ENCODE measurements at places on chromosomes 5 and 9. TPM values are rescaled to one million over a fixed set of nuclear protein-coding genes. Genes with fewer than 3 reads are reported as not detected.
A peak's percentile ranks its signal among the peaks of the same experiment; 100 is the strongest.

CXCL14 gene
- total RNA-seq, result 1.3 TPM

GRCh38 chr5:64125521-64125920 lies 40.1 kb upstream of the RNF180 start:
- no peak for DNase-seq

SLC34A3 gene
- total RNA-seq, result not detected

- DNase-seq, result no peak
Observed at GRCh38 chr5:121378559-121379359, 472.9 kb upstream of the FTMT start.

GRCh38 chr5:32388432-32389129 lies 56.0 kb downstream of the ZFR start:
- peak; percentile 86 for DNase-seq

- no peak for DNase-seq
Observed at GRCh38 chr5:124538191-124538590, 208.2 kb downstream of the ZNF608 start.

- DNase-seq, result no peak
Observed at GRCh38 chr9:102875687-102876086, 119.4 kb upstream of the CYLC2 start.

DNA sequence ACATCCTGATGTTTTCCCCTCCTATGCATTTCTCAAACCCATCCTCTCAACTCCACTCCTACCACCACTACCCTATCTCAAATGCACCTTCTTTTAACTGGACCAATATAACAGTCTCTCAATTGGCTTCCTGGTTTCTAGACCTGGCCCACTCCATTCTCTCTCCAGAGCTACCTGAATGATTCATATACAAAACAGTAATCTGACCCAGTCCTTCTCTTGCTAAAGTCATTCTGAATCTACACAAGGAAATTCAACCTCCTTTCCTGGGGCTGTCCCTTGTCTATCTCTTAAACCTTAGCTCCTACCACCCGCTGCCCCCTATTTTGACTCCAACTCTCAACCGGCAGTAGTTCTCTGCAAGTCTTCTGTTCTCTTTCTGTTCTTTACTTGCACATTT lies 97.2 kb downstream of the PCSK1 start:
- DNase-seq, result peak; percentile 31

GRCh38 chr5:82796643-82797416 lies 280.4 kb downstream of the TMEM167A start:
- DNase-seq, result no peak

DNA sequence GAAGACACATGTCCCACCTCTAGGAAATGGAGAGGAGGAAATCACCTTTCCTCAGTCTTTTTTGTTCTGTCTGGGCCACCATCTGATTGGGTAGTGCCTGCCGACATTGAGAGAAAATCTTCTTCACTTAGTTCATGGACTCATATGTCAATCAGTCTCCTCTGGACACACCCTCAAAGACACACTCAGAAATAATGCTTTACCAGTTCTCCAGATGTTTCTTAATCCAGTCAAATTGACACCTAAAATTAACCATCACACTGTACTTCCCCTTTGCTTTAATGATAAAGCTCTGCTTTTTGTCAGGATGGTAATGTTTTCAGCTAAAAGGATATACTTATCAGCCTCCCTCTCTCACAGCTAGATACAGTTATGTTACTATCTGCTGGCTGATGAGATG lies 267.3 kb downstream of the CD180 start:
- DNase-seq, result no peak

SH3RF2 gene
- not detected for total RNA-seq

GRCh38 chr9:124033348-124033747 lies 21.8 kb downstream of the LHX2 start:
- DNase-seq, result no peak

GRCh38 chr9:122179054-122179689 lies 19.5 kb downstream of the MORN5 start:
- DNase-seq, result no peak

- DNase-seq, result no peak
Observed at GRCh38 chr5:73411936-73412596, 36.5 kb downstream of the FOXD1 start.

TSSK1B gene
- total RNA-seq, result not detected

EPB41L4B gene
- total RNA-seq, result 1.0 TPM

DNA sequence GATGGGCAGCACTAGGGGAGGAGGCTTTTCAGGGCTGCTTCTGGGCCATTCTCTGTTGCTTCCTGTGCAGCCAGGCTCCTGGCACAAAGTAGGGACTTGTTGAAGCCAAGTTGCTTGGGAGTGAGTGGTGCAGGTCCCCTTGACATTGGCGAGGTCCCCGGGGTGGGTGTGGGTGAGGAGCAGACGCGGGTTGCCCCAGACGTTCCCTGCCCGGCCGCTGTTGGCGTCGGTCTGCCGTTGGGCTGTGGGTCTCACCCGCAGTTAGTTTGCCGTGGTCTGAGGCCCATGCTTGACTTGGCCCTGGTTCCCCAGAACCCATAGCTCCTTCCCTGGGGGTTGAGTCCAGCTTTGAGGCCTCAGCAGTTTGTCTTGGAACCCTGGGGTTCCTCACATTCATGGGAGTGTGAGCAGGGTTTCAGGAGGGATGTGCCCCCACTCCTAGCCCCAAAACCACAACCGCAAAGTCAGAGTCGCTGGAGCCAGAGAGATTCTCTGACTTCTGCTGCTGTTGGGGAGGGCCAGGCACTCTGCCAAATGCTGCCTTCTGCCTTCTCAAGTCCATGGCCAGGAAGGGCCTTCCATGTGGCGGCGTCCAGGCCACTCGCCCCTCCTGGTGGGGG lies 77.5 kb downstream of the RXRA start:
- DNase-seq, result peak; percentile 90

- no peak for DNase-seq
Observed at GRCh38 chr9:13107008-13107407, 172.5 kb downstream of the MPDZ start.

DNA sequence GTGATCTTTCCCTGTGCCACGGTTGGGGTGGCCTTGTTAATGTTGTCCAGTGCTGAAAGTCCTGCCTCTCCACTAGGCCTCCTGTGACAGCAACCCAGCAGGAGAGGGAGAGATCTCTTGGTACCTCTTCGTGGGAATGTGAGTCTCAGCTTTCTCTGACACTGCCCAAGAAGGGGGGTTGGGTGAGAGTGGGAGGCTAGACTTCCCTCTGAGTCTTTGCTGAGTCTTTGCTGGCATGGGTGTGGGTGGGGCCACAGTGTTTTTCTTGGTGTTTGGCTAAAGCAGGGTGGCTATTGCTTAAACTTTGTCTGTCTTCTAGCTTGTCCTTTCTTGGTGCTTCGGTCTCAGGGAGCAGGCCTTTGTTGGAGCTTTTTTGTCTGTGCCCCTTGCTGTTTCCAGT lies 145.6 kb downstream of the GNA14 start:
- DNase-seq, result peak; percentile 44

OR5C1 gene
- not detected for total RNA-seq

GRCh38 chr9:125429476-125430160 lies 168.0 kb downstream of the GAPVD1 start:
- DNase-seq, result no peak

DNA sequence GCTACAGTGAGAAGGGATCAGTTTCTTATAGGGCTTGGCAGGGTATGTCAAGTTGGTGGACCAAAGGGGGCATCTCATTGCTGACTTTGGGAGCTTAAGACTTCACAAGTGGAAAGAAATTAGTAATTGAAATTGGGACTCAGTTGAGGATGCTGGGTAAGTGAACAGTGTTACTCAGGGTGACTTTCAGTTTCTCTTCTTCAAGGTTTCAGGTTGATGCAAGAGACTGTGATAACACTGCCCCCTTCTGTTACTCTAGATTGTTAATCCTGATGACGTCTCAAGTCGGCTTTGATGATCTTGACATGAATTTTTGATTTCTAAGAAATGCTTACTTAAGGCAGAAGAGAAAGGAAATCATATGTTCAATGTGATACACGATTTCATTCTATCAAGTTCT lies 21.3 kb downstream of the KCTD16 start:
- peak; percentile 86 for DNase-seq

DNA sequence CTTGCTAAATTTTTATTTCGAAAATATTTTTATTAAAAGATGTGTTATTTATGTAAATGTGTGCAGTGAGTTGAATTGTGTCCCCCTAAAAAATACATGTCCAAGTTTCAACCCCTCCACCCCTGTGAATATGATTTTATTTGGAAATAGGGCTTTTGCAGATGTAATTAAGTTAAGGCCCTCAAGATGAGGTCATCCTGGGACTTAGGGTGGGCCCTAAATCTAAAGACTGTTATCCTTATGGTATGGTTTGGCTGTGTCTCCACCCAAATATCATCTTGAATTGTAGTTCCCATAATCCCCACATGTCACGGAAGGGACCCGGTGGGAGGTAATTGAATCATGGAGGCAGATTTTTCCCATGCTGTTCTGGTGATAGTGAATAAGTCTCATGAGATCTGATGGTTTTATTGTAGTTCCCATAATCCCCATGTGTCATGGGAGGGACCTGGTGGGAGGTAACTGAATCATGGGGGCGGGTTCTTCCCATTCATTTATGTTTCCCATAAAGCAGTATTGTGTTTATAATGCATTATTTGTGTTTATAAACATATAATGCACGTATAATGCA lies 1.5 kb upstream of the TMED7 start:
- peak; percentile 20 for DNase-seq

DNA sequence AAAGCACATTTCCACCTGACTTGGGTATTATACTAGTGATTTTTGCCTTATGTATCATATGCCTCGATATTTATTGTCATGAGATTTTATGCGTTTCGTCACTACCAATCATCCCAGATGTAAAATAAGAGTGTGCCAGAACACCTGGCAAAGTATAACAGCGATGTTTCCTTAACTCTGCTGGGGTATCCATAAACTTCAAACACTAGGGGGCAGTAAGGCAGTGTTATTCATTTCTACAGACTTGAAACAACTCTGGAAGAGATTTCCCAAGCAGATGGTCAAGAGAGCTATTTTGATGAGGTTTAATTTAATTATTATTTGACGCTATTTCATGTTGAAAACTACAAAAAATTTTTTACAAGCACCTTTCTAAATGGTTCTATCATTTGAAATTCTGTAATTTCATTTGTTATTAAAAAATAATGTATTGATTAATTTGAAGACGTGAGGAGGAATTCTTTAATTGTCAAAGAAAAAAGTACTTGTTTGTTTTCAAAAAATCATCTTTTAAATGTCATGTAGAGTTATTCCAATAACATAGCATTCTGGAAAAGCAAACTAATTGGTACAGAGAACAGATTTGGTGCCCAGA lies 388.5 kb upstream of the CTNND2 start:
- DNase-seq, result peak; percentile 4

- DNase-seq, result peak; percentile 87
Observed at GRCh38 chr9:34994900-34995669, 5.5 kb downstream of the DNAJB5 start.

GRCh38 chr5:117461403-117461802 lies 886.8 kb upstream of the SEMA6A start:
- DNase-seq, result no peak

FOXD4 gene
- not detected for total RNA-seq

DNA sequence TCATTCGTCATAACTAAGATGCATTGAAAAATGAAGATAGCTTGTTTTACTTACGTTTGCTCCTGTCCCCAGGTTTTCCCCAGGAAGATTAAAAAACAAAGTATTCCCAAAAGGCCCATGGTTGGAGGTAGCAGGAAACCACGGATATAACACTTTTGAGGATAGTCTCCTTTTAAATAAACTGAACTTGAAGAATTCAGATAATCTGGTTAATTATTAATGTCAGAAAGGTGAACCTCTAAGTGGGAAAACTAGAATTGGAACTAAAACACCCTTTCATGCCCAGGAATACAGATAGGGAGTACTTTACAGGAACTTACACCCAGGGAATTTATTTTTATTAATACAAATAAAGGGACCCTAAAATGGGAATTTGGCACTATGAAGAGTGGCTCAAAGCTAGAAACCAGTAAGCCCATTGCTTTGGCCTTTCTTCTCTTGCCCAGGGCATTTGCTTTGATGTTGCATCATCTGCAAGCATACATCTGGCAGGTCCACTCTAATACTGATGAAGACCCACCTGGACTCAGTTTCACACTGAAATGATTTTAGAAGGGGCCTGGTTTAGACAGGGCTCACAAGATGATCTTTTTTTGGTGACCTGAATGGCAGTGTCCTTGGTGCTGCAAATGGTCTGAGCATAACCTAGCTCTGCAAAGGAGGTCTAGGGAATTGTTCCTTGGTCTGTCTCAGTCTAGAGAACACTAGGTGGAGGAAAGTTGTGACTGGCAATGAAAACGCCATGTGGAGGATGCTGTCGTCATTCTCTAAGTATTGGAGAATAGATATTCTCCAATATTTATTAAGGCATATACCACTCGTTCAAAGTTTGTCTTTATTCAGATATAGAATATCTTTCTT lies at the start of gene C5:
TSS of gene C5 (minus strand) at position 148 of the 861 bp plus-strand sequence. CDS start at position 119, 29 bp downstream.
- DNase-seq, result no peak

TAF1L gene
- not detected for total RNA-seq

- DNase-seq, result no peak
Observed at GRCh38 chr5:82221020-82221419, 57.1 kb downstream of the RPS23 start.

DNA sequence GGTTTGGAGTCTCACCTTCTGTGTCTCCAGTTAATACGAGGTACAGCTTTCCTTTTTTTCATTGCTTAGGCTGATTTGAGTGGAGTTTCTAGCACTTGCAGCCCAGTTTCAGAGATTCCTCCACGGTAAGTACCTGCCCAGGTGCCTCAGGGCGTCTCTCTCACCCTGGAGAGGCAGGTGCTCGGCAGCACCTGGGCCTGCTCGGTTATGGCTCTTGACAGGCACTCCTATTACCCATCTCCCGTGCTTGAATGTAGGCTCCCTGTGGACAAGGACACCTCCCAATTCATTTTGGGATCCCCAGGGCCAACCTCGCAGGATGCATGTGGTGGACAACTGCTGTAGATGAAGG lies 144.3 kb downstream of the NR3C1 start:
- DNase-seq, result no peak

ACOT12 gene
- not detected for total RNA-seq

GRCh38 chr5:184471-184870 lies 6.8 kb upstream of the LRRC14B start:
- no peak for DNase-seq

GRCh38 chr9:34413231-34413852 lies 36.6 kb upstream of the MYORG start:
- peak; percentile 57 for DNase-seq

DNA sequence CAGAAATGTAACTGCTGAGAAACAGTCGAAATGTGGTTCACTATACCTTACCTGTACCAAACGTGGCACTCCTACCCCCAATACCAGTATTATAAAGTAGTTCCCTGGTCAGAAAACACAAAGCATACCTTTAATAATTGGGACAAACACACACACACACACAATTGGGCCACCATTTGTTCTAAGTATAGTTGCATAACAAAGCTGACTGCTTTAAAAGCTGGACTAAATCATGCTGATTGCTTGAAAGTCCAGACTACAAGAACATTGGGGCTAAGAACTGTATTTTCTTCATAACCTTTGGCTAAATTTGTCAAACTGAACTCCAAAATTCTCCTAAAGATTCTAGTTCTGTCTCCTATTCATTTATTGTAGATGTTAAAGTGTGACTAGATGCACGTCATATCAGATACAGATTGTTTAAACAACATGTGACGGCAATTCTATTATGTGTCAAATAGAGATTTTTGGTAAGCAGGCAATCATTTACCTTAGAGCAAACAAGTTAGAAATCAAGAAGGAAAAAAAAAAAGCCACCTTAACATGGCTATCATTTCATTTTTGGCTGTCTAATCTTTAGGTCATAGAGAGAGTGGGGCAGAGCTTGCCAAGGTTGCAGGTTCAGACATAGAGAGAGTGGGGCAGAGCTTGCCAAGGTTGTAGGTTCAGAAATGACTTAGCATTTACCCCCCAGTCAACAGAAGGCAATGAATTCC lies 265.1 kb downstream of the ARL15 start:
- no peak for DNase-seq

Data from GM23248 (cell line).